ENCODE measurements at places on chromosomes 2 and 18.

DNA sequence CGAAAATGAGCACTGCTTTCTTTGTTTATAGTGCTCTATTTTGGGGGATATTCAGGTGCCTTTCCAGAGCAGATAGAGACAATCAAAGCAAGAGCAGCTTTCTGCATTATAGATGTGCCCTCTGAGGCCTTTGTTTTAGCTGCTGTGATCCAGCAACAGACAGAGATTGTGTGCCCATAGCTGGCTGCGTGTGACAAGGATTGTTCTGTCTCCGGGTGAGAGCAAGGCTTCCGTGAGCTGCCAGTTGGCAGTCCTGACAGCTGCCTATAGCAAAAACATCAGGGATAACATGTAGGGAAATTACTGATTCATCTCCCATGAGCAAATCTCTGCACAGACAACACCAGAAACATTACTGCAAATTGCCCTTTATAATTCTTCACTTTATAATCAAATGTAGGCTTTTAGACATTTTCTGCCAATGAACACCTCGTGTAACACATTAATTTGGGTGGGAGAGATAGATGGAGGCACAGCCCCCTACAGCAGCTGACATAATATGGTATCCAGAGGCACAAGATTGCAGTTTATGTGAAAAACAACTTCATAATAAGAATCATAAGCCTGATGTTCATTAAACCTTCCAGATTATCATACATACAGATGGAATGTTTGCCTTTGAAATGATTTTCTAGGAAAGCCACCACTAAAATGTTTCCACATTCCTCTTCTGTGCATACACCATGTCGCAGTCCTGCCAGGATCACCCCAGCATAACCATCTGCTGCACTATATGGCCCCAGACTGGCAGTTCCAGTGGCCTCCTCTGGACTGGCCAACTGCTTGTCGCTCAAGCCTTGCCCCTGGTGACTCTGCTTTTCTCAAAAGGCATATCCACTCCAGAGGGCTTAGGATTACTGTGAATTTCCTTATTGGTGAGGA, 131.2 kb downstream of the TRIB2 start:
- H3K4me1 ChIP-seq, result no peaks in the 10 kb centered on the region
- no peak for DNase-seq
- no peaks in the 10 kb centered on the region for H3K27me3 ChIP-seq
- H3K4me3 ChIP-seq, result no peak overlapping the region
- no peak overlapping the region for H3K27ac ChIP-seq
- H3K36me3 ChIP-seq, result no peaks in the 10 kb centered on the region

DNA sequence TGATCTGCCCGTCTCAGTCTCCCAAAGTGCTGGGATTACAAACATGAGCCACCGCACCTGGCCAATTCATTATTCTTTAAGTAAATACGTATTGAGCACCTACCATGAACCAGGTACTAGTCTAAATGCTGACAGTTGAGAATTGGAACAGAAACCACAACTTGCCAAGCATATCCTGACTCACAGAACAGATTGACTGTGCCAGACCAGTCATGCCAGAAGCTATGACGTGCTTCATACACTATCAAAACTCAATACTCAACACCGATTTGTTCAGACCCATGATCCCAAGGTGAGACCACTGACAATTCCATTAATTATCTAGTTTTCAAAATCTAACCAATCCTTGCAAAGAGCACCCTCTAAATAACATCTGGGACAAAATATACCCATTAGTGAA, 148.6 kb downstream of the B3GNT2 start:
- no peaks in the 10 kb centered on the region for H3K36me3 ChIP-seq
- no peak for DNase-seq

- peaks cover 95% of the 10 kb centered on the region for H3K36me3 ChIP-seq
- no peaks in the 10 kb centered on the region for H3K27me3 ChIP-seq
- DNase-seq, result no peak
- H3K27ac ChIP-seq, result no peak overlapping the region
Observed at GRCh38 chr2:208285853-208286252, 19.8 kb downstream of the PIKFYVE start.

GRCh38 chr2:127528487-127528886, 2.2 kb upstream of the IWS1 start:
- H3K36me3 ChIP-seq, result peaks cover under 1% of the 10 kb centered on the region
- no peaks in the 10 kb centered on the region for H3K27me3 ChIP-seq
- H3K4me1 ChIP-seq, result peaks cover 15% of the 10 kb centered on the region
- no peak overlapping the region for H3K4me3 ChIP-seq
- no peak for DNase-seq
- no peak overlapping the region for H3K27ac ChIP-seq

GRCh38 chr2:203744091-203744490, 37.7 kb downstream of the CD28 start:
- no peak overlapping the region for H3K4me3 ChIP-seq
- H3K36me3 ChIP-seq, result no peaks in the 10 kb centered on the region
- no peak for DNase-seq
- peak overlapping the region; percentile 0 for H3K27ac ChIP-seq
- H3K4me1 ChIP-seq, result no peaks in the 10 kb centered on the region

GRCh38 chr2:224999754-225000153, 42.5 kb downstream of the DOCK10 start:
- no peak overlapping the region for H3K4me3 ChIP-seq
- no peaks in the 10 kb centered on the region for H3K27me3 ChIP-seq
- H3K4me1 ChIP-seq, result no peaks in the 10 kb centered on the region
- H3K27ac ChIP-seq, result no peak overlapping the region

- H3K27me3 ChIP-seq, result no peaks in the 10 kb centered on the region
- H3K27ac ChIP-seq, result no peak overlapping the region
- no peaks in the 10 kb centered on the region for H3K36me3 ChIP-seq
- H3K4me1 ChIP-seq, result no peaks in the 10 kb centered on the region
Observed at GRCh38 chr2:20065885-20066602, 14.6 kb upstream of the LAPTM4A start.

GRCh38 chr2:147589127-147589526, 255.7 kb upstream of the ACVR2A start:
- H3K27me3 ChIP-seq, result no peaks in the 10 kb centered on the region
- H3K4me3 ChIP-seq, result no peak overlapping the region
- no peaks in the 10 kb centered on the region for H3K4me1 ChIP-seq
- no peak overlapping the region for H3K27ac ChIP-seq
- no peak for DNase-seq

DNA sequence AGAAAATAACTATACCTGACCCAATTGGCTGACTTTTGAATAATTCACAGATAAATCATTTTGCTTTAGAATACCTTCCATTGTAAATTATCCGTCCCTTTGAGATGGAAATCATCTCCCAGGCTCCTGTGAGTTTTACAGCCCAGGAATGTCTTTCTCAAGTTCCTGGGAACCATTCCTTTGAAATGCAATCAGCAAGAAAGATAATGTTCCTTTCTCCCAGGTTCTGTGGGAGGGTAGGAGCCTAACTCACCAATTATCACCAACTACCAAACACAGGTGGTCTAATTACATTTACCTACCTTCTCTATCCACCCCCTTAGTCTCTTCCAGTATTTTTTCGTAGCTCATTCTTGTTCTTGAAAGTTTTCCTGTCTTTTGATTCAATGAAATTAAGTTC, 1016.0 kb downstream of the SOCS6 start:
- no peaks in the 10 kb centered on the region for H3K4me1 ChIP-seq
- H3K4me3 ChIP-seq, result no peak overlapping the region
- H3K27ac ChIP-seq, result no peak overlapping the region
- no peaks in the 10 kb centered on the region for H3K36me3 ChIP-seq
- no peak for DNase-seq

GRCh38 chr2:69776886-69777785, 35.2 kb downstream of the ANXA4 start:
- H3K36me3 ChIP-seq, result no peaks in the 10 kb centered on the region
- no peak for DNase-seq
- H3K27ac ChIP-seq, result no peak overlapping the region

DNA sequence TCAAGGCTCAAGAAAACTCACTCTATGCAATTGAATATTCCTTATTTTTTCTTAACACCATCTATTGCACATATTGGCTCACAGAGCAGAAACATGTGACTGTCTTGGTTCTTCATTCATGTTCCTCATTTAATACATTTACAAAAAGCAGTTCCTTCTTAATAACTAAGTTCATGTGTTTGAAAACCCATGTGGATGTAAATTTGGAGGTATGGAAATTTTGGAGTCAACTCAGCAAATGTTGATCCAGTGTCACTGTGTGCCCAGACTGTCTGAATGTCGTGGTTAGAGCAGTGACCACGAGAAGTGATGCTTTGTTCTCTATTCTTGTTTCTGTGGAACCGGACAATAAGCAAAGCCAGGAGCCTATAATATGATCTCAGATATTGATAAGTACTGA, 299.1 kb downstream of the SETBP1 start:
- no peaks in the 10 kb centered on the region for H3K36me3 ChIP-seq
- no peak overlapping the region for H3K4me3 ChIP-seq
- H3K4me1 ChIP-seq, result no peaks in the 10 kb centered on the region
- no peaks in the 10 kb centered on the region for H3K27me3 ChIP-seq

- no peak overlapping the region for H3K27ac ChIP-seq
- DNase-seq, result no peak
- no peak overlapping the region for H3K4me3 ChIP-seq
- H3K36me3 ChIP-seq, result no peaks in the 10 kb centered on the region
- H3K4me1 ChIP-seq, result peaks cover 31% of the 10 kb centered on the region
Observed at GRCh38 chr2:24509425-24509824, 18.4 kb downstream of the NCOA1 start.

DNA sequence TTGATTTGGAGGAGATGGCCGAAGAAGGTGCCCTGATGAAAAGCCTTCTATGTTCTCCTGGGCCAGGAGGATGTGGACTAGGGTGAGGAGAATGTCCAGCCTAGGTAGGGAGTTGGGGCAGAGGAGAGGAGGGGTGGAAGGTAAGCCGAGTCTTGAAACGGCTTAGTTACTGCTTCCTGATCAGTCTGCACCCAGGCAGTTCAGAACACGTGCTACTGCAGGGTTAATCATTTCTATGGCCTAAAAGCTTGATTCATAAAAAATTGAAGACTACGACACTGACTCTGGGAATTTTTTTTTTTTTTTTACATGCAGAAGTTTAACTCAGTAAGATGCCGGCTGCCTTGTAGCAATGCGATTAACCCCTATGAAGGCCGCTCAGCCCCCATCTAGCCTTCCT, 125.3 kb downstream of the TMEM163 start:
- H3K27ac ChIP-seq, result no peak overlapping the region
- no peak overlapping the region for H3K4me3 ChIP-seq
- DNase-seq, result no peak
- no peaks in the 10 kb centered on the region for H3K36me3 ChIP-seq
- no peaks in the 10 kb centered on the region for H3K4me1 ChIP-seq
- H3K27me3 ChIP-seq, result no peaks in the 10 kb centered on the region

GRCh38 chr18:76553715-76554546, 58.9 kb upstream of the ZNF516 start:
- H3K27me3 ChIP-seq, result no peaks in the 10 kb centered on the region
- no peak overlapping the region for H3K27ac ChIP-seq
- H3K4me3 ChIP-seq, result no peak overlapping the region

DNA sequence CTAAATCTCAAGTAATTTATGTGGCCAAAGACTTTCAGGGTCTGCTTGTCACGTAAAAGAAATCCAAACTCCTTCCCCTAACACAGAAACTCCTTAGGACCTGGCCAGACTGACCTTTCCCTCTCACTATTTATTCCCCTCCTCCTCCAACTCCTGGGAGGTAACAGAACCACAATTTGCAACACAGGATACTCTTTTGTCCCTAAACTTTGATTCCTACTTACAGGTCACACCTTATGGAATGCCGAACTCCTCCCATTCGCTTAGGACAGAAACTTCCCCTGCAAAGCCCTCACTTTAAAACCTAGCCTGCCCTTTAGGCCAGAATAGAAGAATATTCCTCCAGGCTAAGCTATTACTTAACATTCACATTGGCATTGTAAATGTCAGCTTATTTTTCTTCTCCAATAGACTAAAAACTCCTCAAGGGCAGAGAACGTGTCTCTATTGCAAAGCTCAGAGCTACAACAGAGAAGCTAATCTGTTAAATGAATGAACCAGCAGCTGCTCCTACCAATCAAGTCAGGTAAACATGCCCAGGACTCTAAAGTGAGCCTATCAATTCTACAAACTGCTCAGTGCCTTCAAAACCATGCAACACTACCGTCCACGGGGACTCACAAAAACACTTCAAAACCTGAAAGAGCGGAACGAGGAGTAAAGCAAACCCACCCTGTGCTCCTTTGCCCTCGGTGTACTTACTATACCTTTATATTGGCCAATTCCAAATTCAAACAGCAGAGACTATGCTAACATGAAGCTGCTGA, 6.1 kb downstream of the INO80D start:
- no peaks in the 10 kb centered on the region for H3K27me3 ChIP-seq
- no peak for DNase-seq
- H3K36me3 ChIP-seq, result no peaks in the 10 kb centered on the region
- H3K4me1 ChIP-seq, result peaks cover 14% of the 10 kb centered on the region
- no peak overlapping the region for H3K27ac ChIP-seq
- no peak overlapping the region for H3K4me3 ChIP-seq

DNA sequence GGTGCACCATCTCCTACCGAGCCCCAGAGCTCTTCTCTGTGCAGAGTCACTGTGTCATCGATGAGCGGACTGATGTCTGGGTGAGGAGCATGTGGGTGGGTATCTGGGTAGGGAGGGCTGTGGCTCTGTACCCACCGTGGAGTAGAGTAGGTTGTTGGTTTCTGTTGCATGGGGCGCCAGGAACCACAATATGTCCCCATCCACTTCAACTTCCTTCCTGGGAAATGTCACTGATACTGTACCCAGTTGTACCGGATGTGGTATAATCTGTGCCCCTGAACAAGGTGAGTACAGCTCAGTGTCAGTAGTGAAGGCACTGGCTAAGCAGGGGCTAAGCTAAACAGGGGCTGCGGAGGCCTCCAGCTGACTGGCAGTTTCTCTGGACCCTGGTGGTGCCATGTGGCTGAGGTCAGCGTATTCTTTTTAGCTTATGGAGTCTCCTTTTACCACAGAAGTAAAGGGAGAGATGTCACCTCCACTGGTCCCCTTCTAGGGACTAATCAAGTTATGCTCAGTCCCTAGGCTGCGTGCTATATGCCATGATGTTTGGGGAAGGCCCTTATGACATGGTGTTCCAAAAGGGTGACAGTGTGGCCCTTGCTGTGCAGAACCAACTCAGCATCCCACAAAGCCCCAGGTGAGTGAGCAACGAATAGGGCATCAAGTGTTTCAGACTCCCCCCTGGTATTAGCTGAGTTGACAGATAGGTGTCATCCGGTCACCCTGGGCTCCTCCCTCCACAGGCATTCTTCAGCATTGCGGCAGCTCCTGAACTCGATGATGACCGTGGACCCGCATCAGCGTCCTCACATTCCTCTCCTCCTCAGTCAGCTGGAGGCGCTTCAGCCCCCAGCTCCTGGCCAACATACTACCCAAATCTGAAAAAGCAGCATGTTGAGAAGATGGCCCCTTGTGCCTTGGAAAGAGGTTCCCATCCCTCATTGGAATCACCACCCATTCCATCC, 2.7 kb downstream of the STK16 start:
- DNase-seq, result no peak
- H3K27ac ChIP-seq, result peak overlapping the region; percentile 96
- peaks cover 14% of the 10 kb centered on the region for H3K36me3 ChIP-seq
- H3K4me3 ChIP-seq, result peak overlapping the region; percentile 18
- H3K27me3 ChIP-seq, result no peaks in the 10 kb centered on the region
- peaks cover 65% of the 10 kb centered on the region for H3K4me1 ChIP-seq

DNA sequence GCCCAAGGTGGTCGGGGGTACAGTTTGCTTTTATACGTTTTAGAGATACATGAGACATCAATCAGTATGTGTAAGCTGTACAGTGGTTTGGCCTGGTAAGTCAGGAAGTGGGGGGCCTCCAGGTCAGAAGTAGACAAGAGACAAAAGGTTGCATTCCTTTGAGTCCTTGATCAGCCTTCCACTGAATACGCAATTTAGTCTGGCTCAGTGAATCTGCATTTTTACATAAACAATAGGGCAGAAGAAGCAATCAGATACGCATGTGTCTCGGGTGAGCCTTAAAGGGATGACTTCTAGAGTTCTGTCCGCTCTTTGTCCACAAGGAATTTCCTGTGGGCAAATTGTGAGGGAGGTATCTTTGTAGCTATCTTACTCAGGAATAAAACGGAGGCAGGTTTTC, 87.2 kb downstream of the SOWAHC start:
- H3K4me1 ChIP-seq, result peaks cover 16% of the 10 kb centered on the region
- H3K27ac ChIP-seq, result no peak overlapping the region
- no peak overlapping the region for H3K4me3 ChIP-seq

All from upper lobe of left lung (tissue), 6 donors.